Mucosa of descending colon (tissue), 3 donors: ENCODE measurements at places on chromosomes 5 and 9. TPM values are rescaled to one million over a fixed set of nuclear protein-coding genes. Genes with fewer than 3 reads are reported as not detected.
A peak's percentile ranks its signal among the peaks of the same experiment; 100 is the strongest.

GRCh38 chr9:116319480-116319879, 165.9 kb downstream of the PAPPA start:
- no peak for DNase-seq

DNA sequence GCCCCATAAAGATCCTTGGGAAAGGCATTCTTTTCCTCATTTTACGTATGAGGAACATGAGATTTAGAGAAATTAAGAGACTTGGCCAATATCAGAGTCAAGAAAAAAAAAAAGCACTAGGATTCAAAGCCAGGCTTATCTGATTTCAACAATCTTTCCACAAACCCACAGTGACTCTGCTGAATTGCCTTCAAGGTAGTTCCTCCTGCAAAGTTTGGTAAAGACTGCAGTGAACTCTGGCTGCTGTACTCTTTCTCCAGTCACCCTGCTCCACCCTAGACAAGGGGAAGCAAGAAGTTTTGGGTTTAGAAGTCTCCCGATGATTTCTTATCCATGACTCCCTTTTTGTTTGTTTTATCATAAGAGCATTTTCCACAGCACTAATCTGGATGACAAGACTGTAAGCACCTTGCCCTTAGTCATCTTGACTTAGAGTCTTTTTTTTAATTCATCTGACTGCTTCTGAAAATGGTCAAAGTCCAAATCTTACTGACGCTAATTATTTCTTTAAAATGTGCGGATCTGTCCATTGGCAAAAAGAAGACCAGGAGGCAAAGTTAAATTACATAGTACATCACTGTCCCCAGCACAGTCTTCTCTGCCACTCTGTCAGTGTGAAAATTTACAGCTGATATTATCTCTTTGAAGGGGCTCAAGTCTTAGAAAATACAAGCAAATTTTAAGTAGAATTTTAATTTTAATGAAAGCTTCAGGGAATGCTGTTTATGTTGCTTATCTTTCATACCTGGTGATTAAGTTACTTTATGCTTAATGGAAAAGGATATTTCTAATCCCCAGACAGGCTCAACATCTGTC, 180.1 kb downstream of the TTLL11 start:
- no peak for DNase-seq

KCNMB1 gene
- 5.5 TPM for total RNA-seq

CARD19 gene
- 44.2 TPM for total RNA-seq

GRCh38 chr5:22306011-22306410, 547.1 kb downstream of the CDH12 start:
- no peak for DNase-seq

GRCh38 chr9:97567182-97567893, 65.8 kb downstream of the TSTD2 start:
- no peak for DNase-seq

GRCh38 chr9:108017671-108018070, 528.1 kb upstream of the KLF4 start:
- no peak for DNase-seq

GRCh38 chr5:74124826-74125225, 498.8 kb downstream of the ARHGEF28 start:
- DNase-seq = no peak

- no peak for DNase-seq
These were observed 195.7 kb downstream of the DCP2 start for GRCh38 chr5:113172231-113172826.

GRCh38 chr5:58988938-58989337, 406.1 kb downstream of the RAB3C start:
- DNase-seq = no peak

GRCh38 chr5:132526290-132526973, 16.9 kb downstream of the IL5 start:
- DNase-seq = peak; percentile 48

GRCh38 chr9:406886-407654, 192.4 kb downstream of the DOCK8 start:
- no peak for DNase-seq

DNA sequence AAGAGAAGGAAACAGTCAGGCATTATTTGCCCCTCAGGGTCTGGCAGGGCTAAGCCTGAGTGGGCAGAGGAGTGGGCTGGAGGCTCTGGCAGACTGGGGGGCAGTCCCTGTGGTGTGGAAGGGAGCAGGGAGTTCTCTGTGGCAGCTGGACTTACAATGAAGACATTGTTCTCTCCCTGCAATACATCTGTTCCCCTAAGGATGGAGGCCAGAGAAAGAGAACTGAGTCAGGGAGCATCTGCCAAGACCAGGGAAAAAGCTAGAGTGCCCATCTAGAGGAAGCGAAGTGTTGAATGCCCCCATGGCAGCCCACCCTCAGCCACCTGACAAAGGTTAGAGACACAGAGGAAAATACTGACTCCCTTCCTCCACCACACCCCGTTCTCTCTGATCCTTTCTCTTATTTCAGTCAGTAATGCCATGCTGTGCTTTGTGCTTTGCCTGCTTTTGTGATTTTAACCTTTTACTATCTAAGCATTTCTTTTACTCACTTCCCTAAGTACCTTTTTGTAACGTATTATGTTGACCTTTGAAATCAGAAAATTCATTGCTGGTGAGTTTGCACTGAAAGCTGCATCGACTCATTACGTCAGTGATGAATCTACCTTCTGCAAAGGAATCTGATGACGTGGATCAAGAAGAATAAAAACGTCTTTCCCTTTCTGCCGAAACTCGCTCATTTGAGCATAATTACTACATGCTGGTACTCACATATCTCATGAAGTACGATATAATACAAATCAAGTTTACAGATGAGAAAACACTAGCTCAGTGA, 76.0 kb downstream of the ACTL7B start:
- DNase-seq = no peak
